NCI-H2081 (cell line): ENCODE measurements at places on chromosomes 5 and 9.
A peak's percentile ranks its signal among the peaks of the same experiment; 100 is the strongest.

- DNase-seq: no peak
These were observed 226.8 kb upstream of the ATP10B start for GRCh38 chr5:161078793-161079192.

GRCh38 chr5:140391312-140391711, 10.3 kb upstream of the ANKHD1 start:
- no peak for DNase-seq

- no peak for DNase-seq
These were observed 152.9 kb downstream of the PIK3R1 start for GRCh38 chr5:68368311-68369022.

DNA sequence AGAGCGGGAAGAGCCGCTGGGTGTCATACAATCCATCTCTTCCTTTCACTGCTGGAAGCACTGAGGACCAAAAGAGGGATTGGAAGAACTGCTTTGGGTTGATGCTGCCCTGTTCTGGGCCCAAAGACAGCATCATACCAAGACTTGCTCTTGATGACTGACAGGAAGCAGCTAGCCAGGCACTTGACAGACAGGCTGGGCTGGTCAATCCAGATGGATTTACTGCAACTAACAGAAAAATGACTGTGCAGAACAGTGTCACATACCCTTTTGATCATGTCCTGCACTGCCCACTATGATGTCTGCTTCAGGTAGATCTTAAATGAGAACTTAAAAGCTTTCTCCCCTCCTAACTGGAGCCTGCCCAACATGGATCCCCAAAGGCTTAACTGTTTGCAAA, 157.6 kb downstream of the CRB2 start:
- no peak for DNase-seq

DNA sequence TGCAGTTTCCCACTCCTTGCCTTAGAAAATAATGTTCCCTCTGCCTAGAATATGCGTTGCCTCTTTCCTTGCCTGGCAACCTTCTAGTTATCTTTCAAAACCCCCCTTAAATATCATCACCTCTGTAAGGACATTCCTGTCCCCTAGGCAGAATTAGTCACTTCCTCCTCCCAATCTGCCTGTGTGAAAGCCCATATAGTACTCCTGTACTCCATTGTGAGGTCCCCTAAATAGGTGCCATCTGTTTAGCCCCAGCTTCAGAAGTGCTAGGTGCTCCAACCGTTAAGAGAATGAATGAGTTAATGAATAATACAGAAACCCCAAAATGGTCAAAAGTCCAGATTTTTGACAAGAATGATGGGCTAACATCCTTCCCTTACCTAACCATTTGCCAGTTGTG, 181.4 kb downstream of the GDNF start:
- no peak for DNase-seq

GRCh38 chr5:67770431-67771025, 445.0 kb upstream of the PIK3R1 start:
- no peak for DNase-seq

- DNase-seq: no peak
These were observed 66.0 kb upstream of the ZFAND5 start for GRCh38 chr9:72431036-72431435.

DNA sequence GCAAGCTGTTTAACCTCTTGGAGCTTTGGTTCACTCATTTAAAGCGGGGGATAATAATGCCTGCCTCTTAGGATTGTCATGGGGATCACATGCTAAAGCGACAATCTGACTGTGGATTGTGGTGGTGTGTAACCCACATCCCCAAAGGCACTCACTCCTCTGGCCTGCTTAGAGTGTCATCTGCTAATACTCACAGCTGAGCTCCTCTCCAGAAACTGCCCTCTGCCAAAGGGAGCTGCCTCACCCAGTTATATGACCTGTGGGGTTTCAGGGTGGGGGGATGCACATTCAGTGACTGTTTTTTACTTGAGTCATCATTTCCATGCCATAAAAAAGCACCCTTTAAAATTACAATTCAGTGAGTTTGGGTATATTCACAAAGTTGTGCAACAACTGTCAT, 110.0 kb upstream of the SPOCK1 start:
- no peak for DNase-seq

- DNase-seq: no peak
These were observed 4.4 kb downstream of the LRRC8A start for GRCh38 chr9:128886211-128886891.

GRCh38 chr9:71955300-71955915, 44.0 kb downstream of the C9orf85 start:
- DNase-seq: no peak

DNA sequence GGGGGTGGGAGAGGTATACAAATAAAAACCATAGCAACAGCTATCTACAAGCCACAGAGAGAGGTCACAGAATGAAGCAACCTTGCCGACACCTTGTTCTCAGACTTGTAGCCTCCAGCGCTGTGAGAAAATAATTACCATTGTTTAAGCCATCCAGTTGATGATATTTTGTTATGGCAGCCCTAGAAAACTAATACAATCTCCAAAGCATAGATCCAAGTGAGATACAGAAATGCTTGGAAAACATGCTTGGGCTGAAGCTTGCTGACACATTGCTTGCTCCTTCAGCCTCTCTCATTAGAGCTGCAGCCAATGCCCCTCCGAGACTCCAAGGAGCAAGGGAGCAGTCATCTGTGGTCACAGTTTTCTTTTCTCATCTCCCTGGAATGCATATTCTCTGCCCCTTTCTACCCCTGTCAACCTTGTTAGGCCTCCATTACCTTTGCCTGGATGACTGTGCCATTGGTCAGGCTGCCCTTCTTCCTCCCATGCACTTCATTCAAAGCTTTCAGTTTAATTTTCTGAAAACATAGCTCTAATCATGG, 401.4 kb upstream of the KLF4 start:
- no peak for DNase-seq

DNA sequence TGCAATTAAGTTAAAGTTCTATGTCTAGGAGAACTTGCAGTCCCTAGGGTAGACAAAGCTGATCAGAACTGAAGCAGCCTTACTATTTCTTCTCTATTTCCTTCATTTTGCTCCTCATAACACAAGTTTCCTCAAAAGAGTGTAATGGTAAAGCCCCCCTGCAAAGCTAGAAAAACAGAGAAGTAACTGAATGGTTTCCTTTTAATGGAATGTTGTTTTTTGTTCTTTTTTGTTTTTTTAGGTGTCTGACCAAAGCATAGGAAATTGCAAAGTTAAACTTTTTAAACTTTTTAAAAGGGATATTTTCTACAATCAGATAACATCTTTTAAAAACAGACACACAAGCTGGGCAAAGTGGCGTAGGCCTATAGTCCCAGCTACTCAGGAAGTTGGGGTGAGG, 145.7 kb downstream of the TLE1 start:
- DNase-seq: no peak

GRCh38 chr5:160011471-160011870, 2.5 kb downstream of the TTC1 start:
- no peak for DNase-seq

GRCh38 chr5:179768326-179769085, 25.3 kb upstream of the LTC4S start:
- DNase-seq: no peak

DNA sequence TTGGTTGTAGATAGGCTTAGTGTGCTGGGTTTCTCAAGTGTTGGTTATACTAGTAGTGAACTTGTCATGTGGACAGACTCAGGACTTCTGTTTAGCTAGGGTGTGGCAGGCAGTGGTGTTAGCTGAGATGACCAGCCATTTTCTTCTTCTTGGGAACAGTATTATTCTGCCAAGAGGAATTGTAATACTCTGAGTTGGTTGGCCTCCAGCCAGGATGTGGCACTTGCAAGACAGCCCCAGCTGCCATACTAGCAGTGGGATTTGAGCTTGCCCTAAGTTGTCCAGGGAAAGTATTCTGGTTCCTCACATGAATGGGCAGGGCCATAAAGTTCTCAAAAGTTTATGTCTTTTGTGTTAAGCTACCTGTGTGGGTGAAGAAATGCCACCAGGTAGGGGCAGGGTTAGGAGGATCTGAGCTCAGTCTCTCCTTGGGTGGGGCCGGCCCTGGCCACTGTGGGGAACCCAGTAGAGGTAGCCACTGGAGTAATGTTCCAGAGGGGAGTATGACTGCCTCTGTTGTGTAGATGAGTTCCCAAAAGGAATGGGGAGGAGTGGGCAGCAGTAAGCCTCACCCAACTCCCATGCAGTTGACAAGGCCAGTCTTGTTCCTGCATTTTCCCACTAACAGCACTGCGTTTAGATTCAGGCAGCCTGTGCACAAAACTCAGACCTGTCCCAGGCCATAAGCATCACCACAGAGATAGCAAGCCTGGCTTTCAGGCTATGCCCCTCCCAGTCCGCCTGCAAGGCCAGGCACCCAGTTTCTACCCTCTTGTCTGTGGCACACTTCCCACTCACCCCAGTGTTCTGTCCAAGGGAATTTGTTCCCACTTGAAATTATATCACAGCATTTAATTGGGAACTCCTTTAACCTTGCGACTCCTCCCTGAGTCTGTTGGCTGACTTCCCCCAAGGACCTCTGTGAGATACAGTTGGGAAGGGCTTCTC, 250.7 kb downstream of the ANXA1 start:
- no peak for DNase-seq

GRCh38 chr5:94830520-94830919, 212.1 kb downstream of the SLF1 start:
- DNase-seq: no peak

DNA sequence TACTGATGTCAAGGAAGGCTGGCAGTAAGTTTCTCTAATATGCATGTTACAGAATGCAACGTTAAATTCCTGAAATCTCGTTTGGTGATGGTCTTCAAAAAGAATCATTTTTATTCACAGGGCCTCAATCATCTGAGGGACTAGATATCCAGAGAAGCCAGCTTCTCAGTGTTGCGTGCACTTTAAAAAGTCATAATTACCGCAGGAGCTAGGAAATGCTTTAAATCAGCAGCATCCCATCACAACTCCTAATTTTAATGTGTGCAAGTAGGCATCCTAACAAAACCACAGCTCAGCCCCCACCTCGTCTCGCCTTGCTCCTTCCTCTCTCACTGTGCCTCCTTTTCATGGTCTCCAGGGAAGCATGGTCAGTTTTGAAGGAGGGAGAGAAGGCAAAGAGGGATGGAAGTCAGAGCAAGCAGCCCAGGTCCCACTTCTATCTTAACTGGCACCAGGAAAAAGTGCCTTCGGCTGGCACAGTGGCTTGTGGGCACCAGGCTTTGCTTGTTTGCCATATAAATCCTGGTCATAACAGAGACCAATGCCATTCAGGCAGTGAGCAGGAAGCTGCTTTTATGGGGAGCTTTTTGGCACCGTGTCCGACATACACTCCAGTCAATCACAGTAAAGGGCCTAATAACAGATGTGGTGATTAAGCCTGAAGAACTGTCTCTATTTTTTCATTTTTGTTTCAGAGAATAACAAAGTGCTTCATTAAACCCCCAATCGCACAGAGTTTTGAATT, 21.4 kb downstream of the MEGF10 start:
- DNase-seq: peak; percentile 64

DNA sequence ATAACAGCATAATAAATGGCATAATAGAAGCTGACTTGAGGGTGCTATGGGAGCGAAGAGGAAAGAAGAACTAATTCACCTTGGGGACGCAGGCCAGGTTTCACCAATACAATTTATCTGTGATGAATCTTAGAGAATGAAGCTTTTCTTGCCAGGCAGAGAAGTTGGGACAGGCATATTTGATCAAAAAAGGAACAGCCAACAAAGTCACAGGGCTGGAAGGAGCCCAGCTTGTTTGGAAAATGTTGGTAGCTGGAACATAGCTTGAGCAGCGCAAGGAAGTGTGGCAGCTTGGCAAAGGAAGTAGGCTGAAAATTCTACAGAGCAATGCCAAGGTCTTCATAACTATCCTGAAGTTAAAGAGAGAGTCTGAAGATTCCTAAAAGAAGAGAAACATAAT, 181.5 kb upstream of the OR13F1 start:
- DNase-seq: no peak

GRCh38 chr5:57067597-57067924, 106.3 kb upstream of the GPBP1 start:
- no peak for DNase-seq

DNA sequence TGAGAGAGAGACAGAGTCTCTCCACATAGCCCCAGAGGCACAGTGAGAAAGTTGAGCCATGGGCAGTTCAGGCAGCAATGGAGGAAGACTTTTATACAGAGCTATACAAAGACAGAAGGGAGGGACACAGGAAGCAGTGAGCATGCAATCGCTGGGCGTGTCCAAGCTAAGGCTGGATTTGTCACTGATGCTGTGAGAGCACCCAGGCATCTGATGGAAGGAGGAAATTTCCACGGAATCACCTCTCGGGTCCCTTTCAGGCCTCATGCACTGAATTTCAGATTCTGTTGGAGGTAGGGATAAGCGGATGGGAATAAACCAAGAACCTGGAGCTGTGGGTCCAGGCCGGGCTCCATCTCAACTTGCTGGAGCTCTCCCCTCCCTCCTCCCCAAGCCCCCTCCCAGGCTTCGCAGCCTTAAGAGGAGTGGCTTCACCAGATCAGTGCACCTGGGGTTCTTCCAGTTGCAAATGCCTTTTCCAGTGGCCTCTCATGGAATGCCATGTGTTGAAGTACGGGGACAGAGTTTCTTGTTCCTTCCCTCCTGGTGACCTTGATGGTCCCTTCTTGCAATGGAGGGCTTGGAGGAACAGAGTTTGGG, 114.8 kb upstream of the ALDH1B1 start:
- DNase-seq: no peak

DNA sequence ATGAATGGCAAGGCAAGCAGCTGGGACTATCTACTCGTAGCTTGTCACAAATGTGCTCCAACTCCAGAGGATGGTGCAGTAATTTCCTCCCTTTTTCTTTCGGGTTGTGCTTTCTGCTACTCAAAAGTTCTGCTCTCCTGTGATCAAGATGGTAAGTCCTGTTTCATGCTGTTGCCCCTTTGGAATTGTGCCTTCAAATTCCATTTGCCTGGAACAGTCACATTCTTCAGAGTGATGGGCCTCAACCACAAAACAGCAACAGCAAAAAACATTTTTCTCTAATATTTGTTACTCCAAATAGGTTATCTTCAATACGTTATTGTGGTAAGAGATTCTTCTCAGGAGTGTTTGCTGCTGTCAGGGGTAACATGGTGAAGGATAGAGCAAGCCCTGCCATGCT, 209.3 kb downstream of the PALM2AKAP2 start:
- DNase-seq: no peak

- no peak for DNase-seq
These were observed 121.4 kb downstream of the ASTN2 start for GRCh38 chr9:117293206-117294114.

- no peak for DNase-seq
These were observed 675.2 kb upstream of the WWC1 start for GRCh38 chr5:167616043-167616890.

- no peak for DNase-seq
These were observed 369.6 kb downstream of the CYLC2 start for GRCh38 chr9:103364753-103365152.

DNA sequence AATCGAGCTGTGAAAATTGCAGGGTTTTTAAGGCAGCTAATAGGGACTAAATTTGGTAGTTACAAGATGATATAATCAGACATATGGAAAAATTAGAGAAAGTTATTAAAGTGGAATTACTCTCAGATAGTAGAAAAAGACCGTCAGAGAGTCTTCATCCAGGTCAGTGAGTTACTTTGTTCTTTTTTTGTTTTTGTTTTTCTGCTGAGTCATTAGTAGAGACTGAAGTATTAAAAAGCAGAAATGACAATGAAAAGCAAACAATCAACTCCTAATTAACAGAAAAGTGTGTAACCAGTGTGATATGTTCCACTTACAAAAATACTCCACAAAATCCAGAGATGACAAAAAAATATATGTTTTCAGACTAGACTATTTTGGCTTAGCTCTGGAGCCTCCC, 480.4 kb upstream of the COX7C start:
- DNase-seq: no peak
